ENCODE measurements at places on chromosomes 7 and 10.

- H3K4me3 ChIP-seq: no peak overlapping the region
- peaks cover 58% of the 10 kb centered on the region for H3K4me1 ChIP-seq
- DNase-seq: no peak
- no peaks in the 10 kb centered on the region for H3K27me3 ChIP-seq
- no peaks in the 10 kb centered on the region for H3K36me3 ChIP-seq
These were observed 134.6 kb downstream of the CHRM2 start for GRCh38 chr7:137003086-137003485.

- no peak for DNase-seq
- H3K36me3 ChIP-seq: no peaks in the 10 kb centered on the region
- H3K27ac ChIP-seq: no peak overlapping the region
- peaks cover 34% of the 10 kb centered on the region for H3K4me1 ChIP-seq
- no peak overlapping the region for H3K4me3 ChIP-seq
These were observed 19.4 kb downstream of the CDK13 start for GRCh38 chr7:39969431-39969830.

- H3K27me3 ChIP-seq: no peaks in the 10 kb centered on the region
- H3K36me3 ChIP-seq: no peaks in the 10 kb centered on the region
- no peak for DNase-seq
- H3K4me3 ChIP-seq: no peak overlapping the region
- H3K4me1 ChIP-seq: no peaks in the 10 kb centered on the region
- no peak overlapping the region for H3K27ac ChIP-seq
These were observed 292.0 kb upstream of the AOAH start for GRCh38 chr7:37016064-37016878.

- DNase-seq: no peak
- peaks cover 8% of the 10 kb centered on the region for H3K4me1 ChIP-seq
- H3K27ac ChIP-seq: no peak overlapping the region
- H3K36me3 ChIP-seq: peaks cover 4% of the 10 kb centered on the region
- no peaks in the 10 kb centered on the region for H3K27me3 ChIP-seq
These were observed 1.2 kb downstream of the ZNF33B start for GRCh38 chr10:42637142-42637541.

GRCh38 chr10:104509981-104510380 is 131.1 kb upstream of the SORCS3 start:
- H3K4me3 ChIP-seq: no peak overlapping the region
- H3K36me3 ChIP-seq: no peaks in the 10 kb centered on the region
- H3K4me1 ChIP-seq: no peaks in the 10 kb centered on the region

Measured in SJSA1 (cell line).